ELR (cell line): ENCODE measurements at places on chromosomes 12 and 14.

DNA sequence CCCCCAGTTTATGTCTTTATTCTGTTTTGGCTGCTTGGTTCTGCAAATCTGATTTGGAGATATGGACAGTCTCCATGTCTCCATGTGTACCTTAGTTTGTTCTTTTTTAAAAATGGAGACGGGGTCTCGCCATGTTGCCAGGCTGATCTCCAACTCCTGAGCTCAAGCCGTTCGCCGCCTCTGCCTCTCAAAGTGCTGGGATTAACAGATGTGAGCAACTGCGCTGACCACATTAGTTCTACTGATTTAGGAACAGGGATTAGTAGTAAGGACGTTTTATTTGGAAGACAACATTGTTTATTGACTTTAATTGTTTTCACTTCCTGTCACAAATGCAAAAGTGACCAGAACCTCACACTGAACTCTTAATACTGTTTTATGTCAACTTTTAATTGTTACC lies 14.7 kb downstream of the AEBP2 start:
- no peak for DNase-seq

GRCh38 chr12:5244513-5244972 lies 187.4 kb upstream of the NTF3 start:
- DNase-seq, result no peak

GRCh38 chr12:115507560-115507889 lies 770.0 kb downstream of the MED13L start:
- no peak for DNase-seq

DNA sequence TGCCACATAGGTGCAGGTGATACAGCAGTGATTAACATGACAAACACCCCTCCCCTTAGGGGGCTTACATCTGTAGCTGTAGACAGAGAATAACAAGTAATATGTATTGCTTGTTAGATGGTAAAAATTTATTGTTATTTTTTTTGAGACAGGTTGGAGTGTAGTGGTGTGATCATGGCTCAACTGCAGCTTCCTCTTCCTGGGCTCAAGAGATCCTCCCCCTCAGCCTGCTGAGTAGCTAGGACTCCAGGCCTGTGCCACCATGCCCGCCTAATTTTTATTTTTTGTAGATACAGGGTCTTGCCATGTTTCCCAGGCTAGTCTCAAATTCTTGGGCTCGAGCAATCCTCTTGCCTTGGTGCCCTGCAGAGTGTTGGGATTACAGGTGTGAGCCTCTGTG lies 19.8 kb downstream of the DIP2B start:
- DNase-seq, result no peak

- peak; percentile 32 for DNase-seq
Measured at GRCh38 chr12:106519607-106520021, 63.2 kb upstream of the RFX4 start.

DNA sequence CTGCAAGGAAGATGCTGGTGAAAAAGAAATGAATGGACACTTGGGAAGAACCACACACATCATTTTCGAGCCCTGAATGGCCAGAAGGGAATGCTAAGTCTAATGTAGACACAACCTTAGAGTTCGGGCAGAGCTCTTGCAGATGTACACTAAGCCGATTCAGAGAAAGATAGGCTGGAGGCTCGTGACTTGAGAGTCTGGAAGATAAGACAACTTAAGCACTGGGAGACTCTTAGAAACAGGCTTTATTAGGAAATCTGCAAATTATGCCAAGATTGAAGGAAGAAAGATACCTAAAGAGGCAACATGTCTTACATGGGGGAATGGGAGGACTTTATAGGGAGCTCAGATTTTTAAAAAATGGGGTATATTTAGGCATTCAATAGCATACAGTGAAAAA lies 13.5 kb downstream of the TBPL2 start:
- DNase-seq, result no peak

DNA sequence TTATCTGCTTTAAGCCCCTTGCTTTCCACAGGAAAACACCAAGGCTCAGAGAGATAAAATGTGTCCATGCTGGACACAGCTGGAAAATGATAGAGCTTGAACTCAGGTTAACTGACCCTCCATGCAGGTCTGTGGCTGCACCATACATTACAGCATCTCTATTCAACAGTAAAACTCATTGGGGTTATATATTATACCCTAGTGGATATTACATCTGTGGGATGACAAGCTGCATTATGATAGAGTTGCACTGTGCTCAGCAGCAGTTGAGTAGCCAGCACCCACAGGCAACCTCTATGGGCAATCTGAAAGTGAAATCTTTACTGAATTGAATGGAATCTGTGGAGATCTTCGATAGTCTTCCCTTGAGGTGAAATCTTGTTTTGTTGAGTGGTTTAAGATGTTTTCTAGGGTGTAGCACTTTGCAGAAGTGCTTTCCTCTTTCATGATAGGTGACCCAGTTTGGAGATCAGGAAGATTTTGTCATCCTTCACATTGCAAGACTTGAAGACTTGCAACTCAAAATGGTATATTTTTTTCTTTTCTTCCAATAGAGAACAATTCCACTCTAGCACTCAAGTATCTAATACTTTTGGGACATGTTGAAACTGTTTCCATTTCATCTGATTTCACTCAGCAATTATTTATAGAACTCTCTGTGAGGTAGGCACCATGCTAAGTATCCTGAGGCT lies 389.2 kb downstream of the RAD51B start:
- DNase-seq, result no peak

- no peak for DNase-seq
Measured at GRCh38 chr12:6235906-6236640, 35.9 kb downstream of the CD9 start.

- DNase-seq, result no peak
Measured at GRCh38 chr14:92949496-92950192, 26.7 kb downstream of the CHGA start.

GRCh38 chr12:12505544-12506495 lies 56.8 kb downstream of the DUSP16 start:
- DNase-seq, result peak; percentile 54

DNA sequence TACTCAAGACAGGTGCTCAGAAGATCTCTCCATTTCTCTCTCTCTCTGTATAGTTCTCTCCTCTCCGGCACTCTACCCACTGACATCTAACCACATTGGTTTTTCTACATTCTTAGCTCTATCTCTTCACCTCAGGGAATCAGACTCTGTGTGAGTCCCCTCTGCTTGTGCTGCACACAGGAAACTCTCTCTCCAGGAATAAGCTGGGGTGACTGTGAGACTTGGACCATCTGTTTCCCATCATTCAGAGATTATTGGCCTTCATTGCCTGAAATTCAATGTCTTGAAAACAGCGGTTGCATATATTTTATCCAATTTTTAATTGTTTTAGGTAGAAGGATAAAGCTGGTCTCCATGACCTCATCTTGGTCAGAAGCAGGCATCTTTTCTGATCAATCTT lies 105.0 kb downstream of the SLC35F4 start:
- no peak for DNase-seq

DNA sequence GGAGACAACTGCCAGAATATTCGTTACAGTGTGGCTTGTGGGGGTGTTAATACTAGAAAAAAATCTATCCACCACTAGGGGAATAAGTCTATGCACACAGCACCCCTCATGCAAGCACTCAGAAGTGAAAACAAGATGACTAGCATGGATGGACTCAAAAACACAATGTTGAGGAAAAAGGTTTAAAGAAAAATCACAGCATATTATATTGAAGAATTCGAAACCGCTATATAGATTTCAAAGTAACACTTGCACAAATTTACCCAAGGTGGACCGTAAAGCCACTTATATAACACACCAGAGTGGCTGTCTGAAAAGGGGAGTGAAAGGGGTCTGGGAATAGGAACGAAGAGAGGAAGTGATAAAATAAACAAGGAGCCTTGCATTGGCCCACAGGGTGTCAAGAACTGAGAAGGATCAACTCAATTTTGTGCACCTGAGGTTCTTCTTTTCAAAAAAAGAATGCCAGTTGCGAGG lies 544 bp downstream of the ABCD4 start:
- peak; percentile 76 for DNase-seq

DNA sequence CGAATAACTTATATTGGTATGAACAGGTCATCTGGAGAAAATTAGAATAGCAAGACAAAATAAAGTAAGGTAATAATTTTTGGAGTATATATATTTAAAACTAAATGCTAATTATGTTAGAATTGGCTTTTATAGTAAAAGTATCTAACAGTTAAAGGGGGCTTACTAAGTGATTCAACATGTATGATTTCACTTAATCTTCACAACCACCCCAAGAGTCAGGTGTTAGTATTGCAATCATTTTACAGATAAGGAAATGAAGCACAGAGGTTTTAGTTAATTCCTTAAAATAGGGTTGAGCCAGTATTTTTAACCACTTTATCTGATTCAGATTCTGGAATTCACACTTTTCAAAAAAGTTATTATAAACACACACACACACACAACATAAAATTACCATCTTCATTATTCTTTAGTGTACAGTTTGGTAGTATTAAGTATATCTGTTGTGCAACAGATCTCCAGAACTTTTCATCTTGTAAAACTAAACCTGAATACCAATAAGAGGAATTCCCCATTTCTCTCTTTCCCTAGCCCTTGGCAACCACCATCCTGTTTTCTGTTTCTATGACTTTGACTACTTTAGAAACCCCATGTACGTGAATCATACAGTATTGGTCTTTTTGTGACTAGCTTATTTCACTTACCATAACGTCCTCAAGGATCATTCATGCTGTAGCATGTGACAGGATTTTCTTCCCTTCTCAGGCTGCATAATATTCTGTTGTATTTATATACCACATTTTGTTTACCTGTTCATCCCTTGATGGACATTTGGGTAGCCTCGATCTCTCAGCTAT lies 12.5 kb downstream of the A2M start:
- DNase-seq, result no peak

GRCh38 chr12:119659289-119659897 lies 8.5 kb upstream of the PRKAB1 start:
- peak; percentile 52 for DNase-seq

GRCh38 chr12:117890644-117891043 lies 78.1 kb downstream of the KSR2 start:
- no peak for DNase-seq

DNA sequence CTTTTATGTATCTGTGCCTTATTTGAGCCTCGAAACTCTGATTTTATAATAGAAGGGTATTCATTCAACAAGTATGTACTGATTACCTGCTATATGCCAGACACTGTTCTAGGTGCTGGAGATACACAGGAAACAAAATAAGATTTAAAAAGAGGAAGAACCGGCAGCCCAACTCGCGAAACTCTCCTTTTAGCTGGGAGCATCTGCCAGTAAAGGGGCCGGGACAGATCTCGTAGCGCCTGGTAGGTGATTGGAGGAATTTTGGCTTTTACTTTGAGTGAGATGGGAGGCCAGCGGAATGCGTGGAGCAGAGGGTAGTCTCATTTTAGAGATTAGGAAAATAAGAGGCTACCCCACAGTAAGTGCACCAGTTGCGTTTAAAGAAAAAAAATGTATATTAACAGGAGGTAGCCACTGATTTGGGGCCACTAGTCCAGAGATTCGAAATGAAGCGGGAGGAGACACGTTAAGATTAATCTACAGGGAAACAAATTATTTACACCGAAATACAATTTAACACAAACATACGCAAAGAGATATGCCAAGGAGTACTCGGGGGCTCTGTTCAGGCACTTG lies 520 bp upstream of the MON2 start:
- peak; percentile 65 for DNase-seq

DNA sequence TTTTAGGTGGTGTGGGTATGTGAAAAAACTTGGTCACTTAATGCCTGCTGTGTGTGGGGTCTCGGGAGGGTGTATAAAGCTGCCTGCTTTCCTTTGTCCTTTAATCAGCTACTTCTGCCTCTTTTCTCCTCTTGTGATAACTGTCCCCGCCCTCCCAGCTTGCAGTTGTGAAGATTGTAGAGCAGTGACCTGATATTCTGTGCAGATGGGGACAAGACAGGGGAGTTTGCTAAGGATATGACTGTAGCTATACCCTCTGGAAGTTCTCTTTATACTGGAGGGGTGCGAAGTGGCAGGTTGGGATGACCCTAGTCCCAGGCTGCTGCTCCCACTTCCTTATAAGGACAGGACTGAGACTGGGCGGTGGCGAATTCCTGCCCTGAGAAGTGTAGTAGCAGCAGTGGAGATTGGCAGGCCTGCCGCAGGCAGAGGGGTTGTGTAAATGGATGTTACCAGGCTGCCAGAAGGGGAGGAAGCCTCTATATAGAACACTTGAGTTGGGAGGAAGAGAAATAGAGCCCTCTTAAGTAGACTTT lies 835 bp downstream of the MYL6 start:
- DNase-seq, result peak; percentile 66

DNA sequence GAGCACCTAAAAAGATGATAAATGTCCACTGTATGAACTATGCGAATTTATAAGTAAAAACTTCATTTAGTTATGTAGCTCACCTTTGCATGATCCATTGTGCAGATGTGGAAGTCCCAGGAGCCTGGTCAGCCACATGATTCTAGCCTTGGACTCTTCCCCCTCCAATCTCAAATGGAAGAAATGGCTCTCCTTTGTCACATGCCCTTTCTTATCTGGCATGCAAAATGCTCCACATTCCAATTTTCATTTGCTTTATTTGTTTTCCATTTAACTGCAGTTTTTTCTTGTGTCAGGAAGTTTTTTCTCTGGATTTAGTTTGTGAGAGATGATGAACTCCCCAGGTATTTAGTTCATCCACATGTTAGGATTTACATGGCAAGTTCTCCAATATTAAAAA lies 73.8 kb downstream of the DYRK2 start:
- no peak for DNase-seq

GRCh38 chr14:39812532-39813320 lies 380.5 kb upstream of the FBXO33 start:
- no peak for DNase-seq

DNA sequence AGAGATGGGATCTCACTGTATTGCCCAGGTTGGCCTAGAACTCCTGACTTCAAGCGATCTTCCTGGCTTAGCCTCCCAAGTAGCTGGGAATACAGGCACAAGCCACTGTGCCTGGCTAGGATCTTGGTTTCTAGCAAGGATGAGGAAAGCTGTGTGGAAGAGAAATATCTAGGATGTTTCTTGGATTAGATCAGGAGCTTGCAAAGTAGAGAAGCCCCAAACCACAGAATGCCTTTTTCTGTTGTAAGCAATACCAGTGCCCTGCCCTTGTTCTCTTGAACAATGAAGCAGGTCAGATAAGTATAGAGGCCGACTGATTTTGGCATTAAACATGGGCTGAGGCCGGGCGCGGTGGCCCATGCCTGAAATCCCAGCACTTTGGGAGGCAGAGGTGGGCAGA lies 44.3 kb upstream of the STRN3 start:
- DNase-seq, result peak; percentile 86

- no peak for DNase-seq
Measured at GRCh38 chr12:27280412-27280811, 36.3 kb downstream of the STK38L start.

GRCh38 chr12:79843978-79844377 lies 90.9 kb downstream of the PPP1R12A start:
- DNase-seq, result no peak

DNA sequence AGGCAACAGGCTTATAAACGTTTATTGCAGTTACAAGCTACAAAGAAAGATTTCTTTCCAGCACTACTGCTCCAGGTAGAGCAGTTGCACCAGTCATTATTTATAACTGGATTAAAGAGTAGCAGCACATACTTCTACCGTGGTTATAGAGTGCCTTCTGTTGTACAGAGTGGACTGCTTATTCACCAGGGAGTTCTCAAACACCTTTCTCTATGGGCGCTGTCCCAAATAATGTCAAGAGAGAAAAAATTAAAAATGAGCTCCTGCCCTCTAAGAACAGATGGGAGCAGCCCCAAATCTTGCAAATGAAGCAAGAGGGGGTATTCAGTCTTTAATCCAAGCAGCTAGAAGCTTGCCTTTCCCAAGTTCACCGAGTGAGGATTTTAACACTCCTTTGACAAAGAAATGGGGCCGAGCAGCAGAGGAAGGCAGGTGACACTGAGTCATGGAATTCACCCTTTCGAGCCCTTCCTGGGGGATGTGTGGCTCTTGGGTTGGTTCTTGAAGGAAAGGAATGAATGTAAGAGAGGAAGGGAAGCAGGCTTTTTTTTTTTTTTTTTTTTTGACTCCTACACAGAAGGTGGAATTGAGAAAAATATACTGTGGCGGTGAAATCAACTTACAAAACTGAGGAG lies 181.2 kb downstream of the PRKCH start:
- DNase-seq, result no peak
